K562 (cell line): ENCODE measurements at places on chromosomes 2 and 18.

GRCh38 chr18:3219631-3220335 is at the start of gene MYOM1:
TSS of gene MYOM1 (minus strand) at chr18:3219968. CDS start at chr18:3215223, 4,745 bp downstream.
- no peak for DNase-seq

DNA sequence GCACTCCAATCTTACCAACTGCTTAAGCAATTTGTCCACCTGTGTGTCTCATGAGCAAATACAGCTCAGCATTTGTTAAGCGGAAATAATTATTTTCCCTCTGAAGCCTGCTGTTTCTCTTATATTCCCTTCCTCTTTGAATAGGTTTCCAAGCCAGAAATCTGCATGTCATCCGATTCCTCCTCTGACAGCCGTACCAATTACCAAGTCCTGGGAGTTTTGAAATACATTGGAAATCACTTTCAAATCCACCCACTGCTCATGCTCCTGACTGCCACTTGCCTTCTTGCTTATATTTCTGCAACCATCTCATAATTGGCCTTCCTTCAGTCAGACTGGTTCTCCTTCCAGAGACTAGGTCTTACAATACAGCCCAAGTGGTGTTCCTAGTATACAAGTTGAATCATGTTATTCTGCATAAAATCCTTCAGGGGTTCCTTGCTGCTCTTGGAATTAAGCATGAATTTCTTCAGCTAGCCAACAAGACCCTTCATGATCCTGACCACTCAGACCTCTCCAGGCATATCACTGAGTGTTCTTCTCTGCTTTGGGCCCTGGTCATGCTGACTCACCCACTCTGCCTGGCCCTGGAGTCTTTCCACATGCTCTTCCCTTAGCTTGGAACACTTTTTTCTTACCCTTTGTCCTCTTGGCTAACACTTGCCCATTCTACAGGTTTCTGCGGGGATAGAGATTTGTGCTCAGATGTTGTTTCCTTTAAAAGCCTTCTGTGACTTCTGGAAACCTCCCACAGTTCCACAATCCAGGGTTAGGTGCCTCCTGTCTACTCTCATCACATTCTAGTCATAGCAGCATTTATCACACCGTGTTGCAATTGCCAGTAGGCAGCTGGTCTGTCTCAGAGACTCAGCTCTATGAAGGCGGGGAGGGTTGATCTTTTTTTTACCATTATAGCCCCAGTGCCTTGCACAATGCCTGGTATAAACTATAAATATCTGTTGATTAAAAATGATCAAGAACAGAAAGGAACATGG is 157.6 kb downstream of the ARL6IP6 start:
- DNase-seq = no peak

DNA sequence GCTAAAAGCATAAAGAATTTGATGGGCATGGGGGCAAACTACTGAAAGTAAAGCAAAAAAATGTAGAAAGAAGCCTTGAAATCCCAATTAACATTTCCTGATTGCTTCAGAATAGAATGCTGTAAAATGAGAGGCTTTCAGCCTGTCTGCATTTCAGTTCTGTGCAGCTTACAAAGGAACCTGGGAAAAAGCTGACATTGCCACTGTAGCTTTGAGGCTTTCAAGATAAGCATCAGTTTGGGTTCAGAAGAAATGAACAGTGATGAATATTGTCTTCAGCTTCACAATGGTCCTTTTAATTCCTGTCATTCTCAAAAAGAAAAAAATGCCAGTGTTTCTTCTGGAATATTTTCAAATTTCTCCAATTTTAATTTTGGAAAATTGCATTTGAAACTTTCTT is 242.7 kb downstream of the LRRTM1 start:
- no peak for DNase-seq

GRCh38 chr18:8339210-8339609 is 270.0 kb upstream of the RAB12 start:
- no peak for DNase-seq

DNA sequence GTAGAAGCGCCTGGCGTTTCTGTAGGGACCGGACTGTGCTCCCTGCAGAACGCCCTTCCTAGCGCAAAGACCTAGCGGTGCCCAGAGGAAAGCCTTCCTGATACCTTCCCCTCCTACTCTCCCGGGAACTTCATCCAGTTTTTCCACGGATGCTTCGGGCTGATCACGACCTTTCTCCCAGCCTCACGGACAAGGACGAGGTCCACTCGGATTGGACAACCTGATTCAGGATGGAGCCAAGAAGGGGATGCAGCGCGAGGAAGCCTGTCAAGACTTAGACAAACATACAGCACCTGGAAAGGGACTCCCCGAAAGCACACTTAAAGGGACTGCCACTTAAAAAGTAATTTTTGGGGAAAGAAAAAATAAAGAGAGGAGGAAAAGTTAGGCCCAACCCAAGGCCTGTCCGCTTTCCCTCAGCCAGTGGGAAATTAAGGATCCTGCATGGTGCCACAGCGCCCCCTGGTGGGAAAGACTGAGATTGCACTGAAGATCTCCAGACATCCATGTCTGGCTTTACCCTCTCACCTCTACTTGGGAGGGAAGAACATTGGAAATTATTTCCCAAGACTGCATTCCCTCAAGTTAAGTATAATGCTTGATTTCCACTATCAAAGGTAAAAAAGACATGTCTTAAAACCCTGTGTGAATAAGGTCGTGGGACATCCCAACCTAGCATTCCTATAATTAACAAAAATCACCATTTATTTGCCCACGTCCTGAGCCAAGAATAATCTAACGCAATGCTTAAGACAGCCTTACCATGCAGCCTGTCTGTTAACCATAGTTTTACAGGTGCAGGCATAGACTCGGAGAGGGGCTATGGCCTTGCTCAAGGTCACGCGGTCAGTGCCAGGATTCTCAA is 13.4 kb upstream of the COPS8 start:
- peak; percentile 67 for DNase-seq

DNA sequence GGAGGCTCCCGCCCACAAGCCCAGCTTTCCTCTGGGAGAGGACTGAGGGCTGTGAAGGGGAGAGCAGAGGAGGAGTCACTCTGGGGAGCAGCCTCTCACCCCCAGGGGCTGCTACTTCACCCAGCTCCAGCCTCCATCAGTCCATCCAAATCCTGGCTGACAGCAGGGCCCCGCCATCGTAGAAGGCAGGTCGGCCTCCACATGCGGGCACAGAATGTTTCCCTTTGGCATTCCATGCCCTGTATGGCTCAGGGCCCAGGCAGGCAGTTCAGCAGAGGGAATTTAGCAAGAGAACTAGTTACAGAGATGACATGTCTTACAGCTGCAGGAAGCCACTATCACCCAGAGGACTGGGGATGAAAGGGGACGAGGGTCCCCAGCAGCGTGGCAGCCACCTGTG is 6.4 kb upstream of the ODC1 start:
- no peak for DNase-seq

DNA sequence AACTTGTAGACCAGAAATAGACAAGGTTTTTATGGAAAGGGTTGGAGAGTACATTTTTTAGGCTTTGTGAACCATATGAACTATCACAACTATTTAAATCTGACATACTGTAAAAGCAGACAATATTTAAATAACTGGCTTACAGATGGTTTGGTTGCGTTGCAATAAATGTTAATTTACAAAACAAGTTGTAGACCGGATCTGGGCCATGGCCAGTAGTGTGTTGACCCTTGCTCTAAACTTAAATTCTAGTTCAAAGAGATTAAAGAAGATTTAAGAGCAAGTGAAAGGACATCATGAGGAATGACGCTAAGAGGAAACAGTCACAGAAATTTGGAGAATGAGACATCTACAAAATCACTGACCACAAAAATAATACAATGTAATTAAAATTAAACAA is 652.7 kb downstream of the DCDC2C start:
- no peak for DNase-seq

DNA sequence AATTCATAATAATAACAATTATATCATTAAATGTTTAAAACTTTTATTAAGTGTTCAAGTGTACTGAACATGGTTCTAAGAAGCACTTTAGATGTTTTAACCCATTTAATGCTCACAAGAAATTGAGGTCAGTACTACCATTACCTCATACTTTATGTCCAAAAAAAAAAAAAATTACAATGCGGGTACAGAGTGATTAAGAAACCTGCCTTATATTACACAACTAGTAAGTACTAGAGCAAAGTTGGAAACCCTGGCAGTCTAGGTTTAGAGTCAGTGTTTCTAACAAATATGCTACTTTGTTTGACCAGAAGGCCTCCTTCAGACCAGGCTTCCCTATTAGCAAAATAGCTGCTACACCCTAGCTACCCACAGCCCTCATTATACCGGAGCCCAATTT is 28.5 kb downstream of the PLEKHM3 start:
- no peak for DNase-seq

GRCh38 chr2:223815186-223815883 is 22.0 kb downstream of the AP1S3 start:
- no peak for DNase-seq

DNA sequence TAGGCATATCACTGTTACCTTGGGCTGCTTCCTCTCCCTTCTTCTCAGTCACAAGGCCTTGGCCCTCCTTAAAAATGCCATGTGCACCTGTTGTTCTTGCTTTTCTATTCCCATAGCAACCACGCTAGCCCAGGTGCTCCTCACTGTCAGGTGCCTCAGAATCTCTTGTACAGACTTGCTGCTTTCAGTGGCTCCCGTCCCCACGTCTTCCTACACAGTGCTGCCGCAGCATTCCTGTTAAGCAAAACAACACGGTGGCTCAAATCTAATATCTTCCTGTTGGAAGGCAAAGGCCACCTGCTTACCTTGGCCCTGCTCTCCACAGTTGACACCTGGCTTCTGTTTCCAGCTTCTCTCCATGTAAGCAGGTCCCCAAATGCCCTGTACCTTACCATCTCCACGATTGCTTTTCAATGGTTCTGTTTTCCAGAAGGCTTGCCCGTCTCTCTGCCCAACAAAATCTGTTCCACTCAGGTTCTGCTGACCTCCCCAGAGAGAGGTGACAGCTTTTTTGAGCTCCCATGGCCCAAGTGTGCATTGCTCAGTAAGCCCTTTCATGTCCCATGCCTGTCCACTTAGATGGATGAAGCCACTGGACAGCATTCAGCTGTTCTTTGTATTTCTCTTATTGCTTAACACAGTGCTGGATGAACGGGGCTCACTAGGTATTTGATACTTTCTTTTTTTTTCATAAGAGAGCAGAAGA is 240.4 kb downstream of the PRKCE start:
- DNase-seq = no peak

GRCh38 chr2:57776916-57777315 is 269.7 kb upstream of the VRK2 start:
- no peak for DNase-seq

DNA sequence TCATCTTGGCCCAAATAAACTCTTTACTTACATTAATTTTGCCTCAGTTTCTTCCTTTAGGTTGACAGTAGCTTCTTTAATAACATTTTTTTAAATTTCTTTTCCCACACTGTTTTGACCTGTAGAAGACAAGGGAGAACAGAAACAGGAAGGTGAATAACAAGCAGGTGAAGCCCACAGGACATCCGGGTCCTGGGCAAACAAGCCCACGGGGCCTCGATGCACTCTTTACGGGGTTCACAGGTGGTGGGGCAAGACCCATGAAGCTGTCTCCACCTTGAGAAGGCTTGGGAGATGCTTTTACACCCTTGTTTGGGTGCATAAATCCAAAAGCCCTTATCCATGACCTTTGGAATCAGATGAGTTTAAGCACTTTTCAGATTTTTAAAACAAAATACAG is 301.0 kb upstream of the MGAT5 start:
- DNase-seq = no peak

DNA sequence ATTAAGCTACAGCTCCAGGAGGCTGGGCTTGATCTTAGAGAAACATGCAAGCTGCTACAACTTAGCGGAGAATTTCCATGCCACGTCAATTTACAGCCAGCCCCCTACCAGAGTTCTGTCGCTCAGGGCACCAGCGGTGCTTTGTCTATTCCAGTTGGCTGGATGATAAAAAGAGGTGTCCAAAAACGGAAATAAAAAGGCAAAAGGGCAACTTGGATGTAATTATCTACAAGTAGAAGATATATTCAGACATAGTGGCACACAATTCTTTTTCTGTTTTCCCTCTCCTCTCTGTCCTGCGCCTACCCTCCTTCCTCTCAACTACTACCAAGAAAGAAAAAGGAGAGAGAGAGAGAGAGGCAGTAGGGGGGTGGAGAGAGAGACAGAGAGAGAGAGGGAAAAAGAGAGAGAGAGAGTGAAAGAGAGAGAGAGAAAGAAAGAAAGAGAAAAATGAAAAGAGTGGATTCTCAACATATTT is 363 bp upstream of the RFTN2 start:
- DNase-seq = no peak

DNA sequence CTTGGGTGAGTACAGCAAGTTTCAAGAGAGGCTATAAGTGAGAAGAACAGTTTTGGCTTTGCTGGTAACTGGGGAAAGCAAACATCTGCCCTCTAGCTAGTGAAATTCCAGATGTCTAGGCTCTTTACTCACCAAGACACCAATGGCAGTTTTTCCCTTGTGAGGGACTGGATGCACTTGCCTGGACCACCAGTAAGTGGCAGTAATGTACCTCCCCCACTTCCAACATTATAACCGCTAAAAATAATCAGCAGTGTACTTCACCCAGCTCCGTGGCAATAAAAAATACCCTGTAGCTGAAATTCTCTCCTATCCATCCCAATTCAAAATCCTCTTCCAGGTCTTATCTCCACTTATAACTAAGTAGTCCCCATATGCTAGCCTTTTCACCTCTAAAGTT is 383.9 kb downstream of the ARHGAP15 start:
- peak; percentile 55 for DNase-seq

DNA sequence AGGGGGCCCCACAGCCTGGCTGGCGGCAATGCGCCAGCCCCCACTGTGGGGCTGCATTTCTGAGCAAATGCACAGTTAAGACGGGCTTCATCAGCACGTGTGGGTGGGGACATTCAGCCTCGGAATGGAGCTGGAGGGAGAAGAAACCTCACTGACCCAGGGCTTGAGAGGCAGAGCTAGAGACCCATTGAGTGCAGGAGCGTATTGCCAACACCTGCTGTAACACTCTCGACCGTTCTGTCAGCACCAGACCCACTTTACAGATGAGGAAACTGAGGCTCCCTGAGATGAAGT is 200.9 kb upstream of the RAB6C start:
- DNase-seq = no peak

GRCh38 chr2:202317080-202317857 is 51.7 kb downstream of the NOP58 start:
- DNase-seq = no peak

GRCh38 chr2:229098801-229099200 is 172.3 kb downstream of the PID1 start:
- DNase-seq = no peak

DNA sequence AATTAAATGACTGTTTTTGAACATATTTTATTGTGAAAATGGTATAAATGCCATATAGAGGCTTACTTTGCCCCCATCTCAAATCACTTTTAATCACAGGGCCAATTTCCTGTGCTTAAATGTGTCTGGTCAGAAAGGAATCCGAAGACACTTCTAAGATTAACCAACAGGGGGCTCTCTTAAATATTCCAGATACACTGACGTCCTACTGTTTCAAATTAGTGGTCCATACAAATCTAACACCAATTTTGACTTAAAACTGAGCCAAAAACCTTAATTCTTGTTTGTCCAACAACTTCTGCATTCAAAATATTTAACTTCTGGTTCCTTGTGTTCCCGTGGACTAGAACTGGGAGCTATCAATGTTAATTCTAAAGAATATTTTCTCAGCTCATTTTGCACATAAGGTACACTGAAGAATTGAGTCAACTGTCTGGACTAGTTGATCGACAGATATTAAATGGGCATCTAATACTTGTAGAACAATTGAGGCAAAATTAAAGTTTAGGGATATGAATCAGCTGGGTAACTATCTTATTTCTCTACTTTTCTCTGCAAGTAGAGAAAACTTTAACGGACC is 557.5 kb downstream of the ARHGAP15 start:
- peak; percentile 46 for DNase-seq
